Stimulated activated CD8-positive, alpha-beta memory T cell treated with anti-CD3 and anti-CD28 coated beads, Interleukin-15, amount 100 ng/mL, for 1 hour (primary cell): ENCODE measurements at places on chromosomes 12 and 14.
A peak's percentile ranks its signal among the peaks of the same experiment; 100 is the strongest.

DNA sequence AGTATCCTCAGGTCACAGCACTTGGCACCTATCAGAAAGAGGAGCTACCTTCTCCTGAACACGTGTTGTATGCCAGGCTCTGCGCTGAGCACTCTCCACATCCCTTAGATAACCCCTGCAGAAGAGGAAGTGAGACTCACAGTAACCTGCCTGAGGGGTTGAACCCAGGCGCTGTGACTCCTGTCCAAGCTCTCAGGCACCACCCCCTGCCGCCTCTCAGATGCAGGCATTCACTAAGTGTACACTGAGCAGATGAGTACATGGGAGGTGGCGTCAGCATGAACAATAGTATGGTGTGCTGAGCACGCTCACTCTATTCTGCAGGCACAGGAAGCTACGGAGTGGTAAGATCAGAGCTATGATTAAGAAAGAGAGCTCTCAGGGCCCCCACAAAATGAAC lies 21.0 kb upstream of the RIC8B start:
- DNase-seq: no peak

- peak; percentile 51 for DNase-seq
Observed at GRCh38 chr14:73758392-73759182, 44.4 kb upstream of the PNMA1 start.

DNA sequence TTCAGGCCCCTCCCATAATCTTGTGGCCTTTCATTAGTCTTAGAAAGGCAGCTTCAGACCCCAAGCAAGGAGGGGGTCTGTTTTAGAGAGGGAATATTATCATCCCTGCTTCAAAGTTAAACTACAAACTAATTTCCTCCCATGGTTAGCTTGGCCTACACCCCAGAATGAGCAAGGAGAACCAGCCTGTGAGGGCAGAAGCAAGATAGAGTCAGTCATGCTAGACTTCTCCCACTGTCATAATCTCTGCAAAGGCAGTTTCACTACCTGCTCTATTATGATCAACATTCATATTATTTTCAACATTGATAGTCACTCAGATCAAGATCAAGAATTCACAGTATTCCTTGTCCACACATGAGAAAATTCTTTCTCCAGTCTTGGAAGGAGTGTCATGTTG lies 105.1 kb downstream of the GXYLT1 start:
- DNase-seq: no peak

- no peak for DNase-seq
Observed at GRCh38 chr14:102325791-102326345, 6.3 kb downstream of the ZNF839 start.

DNA sequence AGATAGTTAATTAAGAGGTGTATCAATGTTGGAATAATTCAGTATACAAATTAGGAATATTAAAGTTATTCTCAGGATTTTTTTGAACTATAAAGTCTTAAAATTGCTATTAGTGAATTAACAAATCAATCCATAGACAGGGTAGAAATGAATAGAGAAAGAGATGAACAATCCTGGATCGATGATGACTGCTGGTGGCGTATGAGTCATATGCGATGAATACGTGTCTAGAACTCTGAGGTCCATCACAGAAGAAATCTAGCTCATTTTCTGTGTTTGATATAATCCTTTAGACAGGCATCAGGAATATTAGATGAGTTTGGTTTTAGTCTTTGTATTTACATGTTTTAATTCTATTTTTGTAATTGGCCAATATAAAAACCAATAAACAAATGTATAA lies 85.4 kb upstream of the RTL1 start:
- no peak for DNase-seq

DNA sequence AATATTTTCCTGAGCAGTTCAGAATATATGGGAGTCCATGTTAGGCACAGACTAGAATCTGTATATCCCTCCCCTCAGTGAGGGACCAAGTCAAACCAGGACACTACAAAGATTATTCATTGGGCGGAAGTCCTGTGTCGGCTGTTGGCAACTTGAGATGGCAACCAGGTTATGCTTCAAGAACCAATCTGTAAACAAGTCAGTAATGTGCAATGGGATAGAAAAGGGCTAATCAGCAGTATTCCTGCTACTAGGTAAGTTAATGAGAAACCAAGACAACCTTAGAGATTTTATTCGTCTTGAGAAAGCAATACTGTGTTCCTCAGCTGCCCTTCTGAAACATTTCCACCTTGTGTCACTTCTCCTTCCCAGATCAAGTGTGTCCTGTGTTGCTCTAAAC lies 26.4 kb downstream of the ARG2 start:
- DNase-seq: no peak

GRCh38 chr14:65228436-65228835 lies 126.1 kb upstream of the MAX start:
- no peak for DNase-seq

DNA sequence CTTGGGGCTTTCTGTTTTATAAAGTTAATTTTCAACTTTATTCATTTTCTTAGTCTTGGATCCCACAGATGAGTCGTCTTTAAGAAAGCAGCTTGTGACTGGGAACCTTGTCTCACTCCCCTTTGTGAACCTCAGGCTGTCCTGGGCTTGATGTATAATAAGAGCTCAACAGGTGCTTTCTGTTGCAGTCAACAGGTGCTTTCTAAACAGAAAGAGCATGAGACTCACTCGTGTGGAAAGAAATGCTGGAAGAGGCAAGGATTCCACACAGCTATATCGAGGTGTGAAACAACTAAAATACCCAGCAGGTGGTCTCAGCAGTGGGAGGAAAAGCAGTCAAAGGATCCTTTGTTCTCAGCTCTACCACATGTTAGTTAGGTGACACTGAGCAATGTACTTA lies 398.9 kb downstream of the EGLN3 start:
- DNase-seq: no peak

GRCh38 chr14:96501217-96501739 lies 904 bp upstream of the PAPOLA start:
- DNase-seq: no peak

DNA sequence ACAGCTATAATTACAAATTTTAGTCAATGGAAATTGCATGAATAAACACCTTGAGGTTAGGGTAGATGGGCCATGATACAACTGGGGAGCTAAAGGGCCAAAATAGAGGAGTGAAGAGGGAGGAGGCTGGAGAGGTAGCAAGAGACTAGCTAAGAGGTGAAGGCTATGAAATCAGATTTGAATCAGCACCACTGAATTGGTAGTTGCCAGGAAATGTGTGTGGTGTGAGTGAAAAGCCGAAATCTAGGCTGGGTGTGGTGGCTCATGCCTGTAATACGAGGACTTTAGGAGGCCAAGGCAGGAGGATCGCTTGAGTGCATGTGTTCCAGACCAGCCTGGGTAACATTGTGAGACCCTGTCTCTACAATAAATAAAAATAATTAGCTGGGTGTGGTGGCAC lies 22.7 kb downstream of the YY1 start:
- DNase-seq: no peak

- DNase-seq: no peak
Observed at GRCh38 chr12:41511247-41511646, 323.1 kb downstream of the PDZRN4 start.

- DNase-seq: no peak
Observed at GRCh38 chr12:112901271-112901670, 5.5 kb upstream of the OAS1 start.

GRCh38 chr14:64708148-64709004 lies 4.2 kb downstream of the PLEKHG3 start:
- no peak for DNase-seq

- DNase-seq: no peak
Observed at GRCh38 chr12:25187781-25188180, 7.2 kb downstream of the DNAI7 start.

- no peak for DNase-seq
Observed at GRCh38 chr14:67623114-67623513, 3.4 kb downstream of the ARG2 start.

GRCh38 chr14:75226755-75227544 lies 50.5 kb upstream of the TMED10 start:
- DNase-seq: no peak

DNA sequence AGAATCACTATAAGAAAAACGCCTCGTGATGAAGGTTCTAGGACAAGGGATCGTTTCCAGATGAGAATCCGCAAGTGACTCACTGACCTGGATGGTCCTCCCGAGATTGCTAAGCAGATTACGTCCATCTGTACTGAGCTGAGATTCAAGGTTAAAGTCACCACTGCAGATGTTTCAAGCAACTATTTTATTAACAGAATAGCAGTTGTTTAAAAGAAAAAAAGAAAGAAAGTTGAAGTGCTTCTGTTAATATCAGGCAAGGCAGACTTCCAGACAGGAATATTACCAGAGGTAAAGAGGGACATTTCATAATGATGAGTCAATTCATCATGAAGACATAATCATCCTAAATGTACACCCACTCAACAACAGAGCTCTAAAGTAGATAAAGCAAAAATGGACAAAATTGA lies 17.9 kb downstream of the PXN start:
- DNase-seq: no peak

GRCh38 chr12:20507056-20507455 lies 138.7 kb downstream of the PDE3A start:
- DNase-seq: no peak

- no peak for DNase-seq
Observed at GRCh38 chr14:81455390-81455789, 55.3 kb upstream of the STON2 start.

DNA sequence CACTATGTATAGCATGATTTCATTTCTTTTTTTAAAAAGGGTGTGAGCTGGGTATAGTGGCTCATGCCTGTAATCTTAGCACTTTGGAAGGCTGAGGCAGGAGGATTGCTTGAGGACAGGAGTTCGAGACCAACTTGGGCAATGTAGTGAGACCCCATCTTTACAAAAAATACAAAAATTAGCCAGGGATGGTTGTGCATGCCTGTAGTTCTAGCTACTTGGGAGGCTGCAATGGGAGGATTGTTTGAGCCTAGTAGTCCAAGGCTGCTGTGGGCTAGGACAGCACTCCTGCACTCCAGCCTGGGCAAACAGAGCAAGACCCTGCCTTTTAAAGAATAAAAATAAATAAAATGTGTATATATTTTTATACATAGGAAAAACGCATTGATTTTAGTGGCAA lies 43.0 kb downstream of the DIP2B start:
- DNase-seq: no peak

GRCh38 chr14:67514650-67515385 lies 18.3 kb upstream of the PLEKHH1 start:
- no peak for DNase-seq
